HL-60 (cell line): ENCODE measurements at places on chromosomes 11 and 22.

DNA sequence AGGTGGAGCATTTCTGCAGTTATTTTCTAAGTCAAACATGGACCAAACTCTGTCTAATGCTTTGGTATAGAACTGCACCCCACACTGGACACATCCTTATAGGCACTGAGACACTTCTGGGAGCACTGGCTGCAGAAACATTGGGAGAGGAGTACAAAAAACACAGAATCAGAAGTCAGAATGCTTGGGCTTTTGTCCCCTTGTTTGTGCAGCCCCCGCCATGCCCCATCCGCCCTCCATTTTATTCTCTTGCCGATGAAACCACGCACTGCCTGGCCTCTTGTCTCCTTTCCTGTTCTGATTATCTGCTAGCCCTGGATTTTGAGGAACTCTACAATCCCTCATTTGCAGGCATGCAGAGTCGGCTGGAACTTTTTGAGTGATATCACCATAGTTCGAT lies 1201.2 kb downstream of the TBC1D22A start:
- no peak for DNase-seq

DNA sequence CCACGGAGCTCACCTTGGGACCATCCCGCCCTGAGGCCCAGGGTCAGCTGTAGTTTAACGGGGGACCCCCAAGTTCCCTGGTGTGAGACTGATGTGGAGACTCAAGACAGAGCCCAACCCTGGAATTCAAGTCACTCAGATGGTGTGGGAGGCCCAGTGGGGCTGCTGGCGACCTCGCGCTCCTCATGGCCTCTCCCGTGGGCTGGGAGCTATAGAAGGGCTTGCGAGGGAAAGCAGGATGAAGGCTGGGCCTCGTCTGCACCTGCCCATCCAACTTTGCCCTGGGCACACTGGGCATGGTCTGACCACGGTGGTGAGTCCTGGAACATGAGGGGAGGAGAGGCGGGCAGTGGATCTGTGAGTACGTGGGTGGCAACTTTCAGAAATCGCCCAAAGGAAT lies 13.6 kb upstream of the TTLL12 start:
- DNase-seq = no peak

GRCh38 chr22:38730411-38730871 lies 24.7 kb downstream of the GTPBP1 start:
- no peak for DNase-seq

DNA sequence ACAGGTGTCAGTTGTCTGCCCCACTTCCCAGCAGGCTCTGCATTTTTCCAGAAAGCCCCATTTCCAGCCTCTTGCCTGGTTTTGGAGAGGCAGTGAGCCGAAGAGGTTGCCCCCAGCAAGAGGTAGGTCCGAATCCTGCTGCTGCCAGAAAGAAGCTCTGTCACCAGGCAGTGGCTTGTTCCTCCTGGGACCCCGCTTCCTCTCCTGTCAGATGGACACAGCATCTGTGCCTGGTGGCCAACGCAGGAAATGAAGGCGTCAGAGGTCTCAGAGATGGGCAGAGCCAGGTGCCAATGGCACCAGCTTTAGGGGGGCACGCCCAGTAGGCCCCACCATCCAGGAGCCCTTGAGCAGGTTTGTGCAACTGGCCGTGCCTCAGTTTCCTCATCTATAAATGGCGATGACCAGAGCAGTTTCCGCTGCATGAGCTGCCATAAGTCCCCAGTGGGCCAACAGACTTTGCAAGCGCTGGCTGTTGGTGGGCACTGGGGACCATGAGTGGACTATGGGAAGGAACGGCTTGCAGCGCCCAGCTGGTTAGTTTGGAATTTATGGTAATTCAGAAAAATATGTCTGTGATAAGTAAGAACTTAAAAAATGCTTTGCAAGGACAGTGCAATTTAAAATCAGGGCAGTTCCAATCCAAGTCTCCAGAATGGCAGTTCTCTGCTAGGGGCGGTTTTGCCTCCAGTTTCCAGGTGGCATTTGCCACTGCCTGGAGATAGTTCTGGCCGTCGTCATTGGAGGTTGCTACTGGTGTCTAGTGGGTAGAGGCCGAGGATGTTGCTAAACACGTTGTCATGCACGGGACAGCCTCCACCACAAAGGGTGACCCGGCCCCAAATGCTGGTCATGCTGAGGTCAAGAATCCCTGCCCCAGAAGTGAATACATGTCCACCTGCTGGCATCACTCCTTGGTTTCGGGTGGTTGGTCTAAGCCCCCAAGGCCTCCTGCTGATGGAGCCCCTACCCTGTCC lies 2.3 kb upstream of the OSBPL5 start:
- no peak for DNase-seq

DNA sequence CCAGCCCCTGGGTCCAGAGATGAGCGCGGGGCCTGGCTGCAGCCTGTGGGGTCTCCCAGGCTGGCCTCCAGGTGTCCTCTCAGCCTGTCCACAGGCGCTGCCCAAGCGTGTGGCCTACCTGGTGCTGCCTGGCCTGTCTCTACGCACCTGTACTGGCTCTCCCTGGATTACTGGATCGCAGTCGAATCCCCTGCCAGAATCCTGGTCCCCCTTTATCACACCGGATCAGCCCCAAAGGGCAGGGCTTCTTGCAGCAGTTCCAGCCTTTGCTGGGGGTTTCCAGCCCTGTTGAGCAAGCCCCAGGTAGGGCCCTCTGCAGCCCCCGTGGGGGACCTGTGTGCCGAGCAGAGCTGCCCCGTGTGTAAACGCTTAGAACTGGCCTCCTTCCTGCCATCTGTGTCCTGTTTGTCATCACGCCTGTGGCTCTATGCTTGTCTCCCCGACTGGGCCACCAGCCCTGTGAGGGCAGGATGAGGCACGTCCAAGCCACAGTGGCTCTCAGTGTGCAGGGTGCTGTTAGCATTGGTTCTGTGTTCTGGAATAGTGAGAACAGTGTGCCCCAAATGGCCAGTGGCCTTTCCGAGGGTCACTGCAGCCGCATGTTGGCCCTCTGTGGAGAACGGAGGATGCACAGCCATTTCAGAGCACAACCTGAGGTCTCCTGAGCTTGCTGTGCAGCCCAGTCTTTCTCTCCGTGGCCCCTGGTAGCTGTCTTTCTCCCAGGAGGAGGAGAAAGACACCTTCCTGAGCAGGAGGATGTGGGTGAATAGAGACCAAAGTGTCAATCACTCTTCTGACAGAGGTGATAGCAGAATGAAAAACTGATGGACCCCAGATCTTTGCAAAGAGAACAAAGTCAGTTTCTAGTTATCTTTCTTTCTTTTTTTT lies 13.9 kb upstream of the TXNRD2 start:
- DNase-seq = no peak

- no peak for DNase-seq
Observed at GRCh38 chr11:10663365-10663764, 30.2 kb downstream of the IRAG1 start.

GRCh38 chr11:75107187-75107586 lies 10.5 kb upstream of the OR2AT4 start:
- DNase-seq = no peak

DNA sequence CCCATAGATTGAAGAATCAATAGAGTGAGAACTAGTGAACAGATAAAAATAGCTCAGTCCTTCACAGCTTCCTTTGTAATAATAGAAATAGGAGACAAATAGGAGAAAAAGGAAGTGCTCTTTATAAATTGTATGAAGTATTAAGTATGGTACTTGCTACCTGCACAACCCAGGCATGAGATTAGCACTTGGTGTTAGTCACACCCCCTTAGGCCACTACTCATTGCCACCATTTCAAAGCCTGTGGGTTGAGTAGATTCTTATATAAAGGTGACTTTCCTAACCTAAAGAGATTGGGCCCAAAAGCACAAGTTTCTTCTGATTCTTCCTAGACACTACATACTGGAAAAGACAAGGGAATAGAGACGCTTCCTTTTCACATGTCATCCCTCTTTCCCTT lies 37.7 kb upstream of the ADORA2A start:
- no peak for DNase-seq

- no peak for DNase-seq
Observed at GRCh38 chr22:33684087-33684486, 236.2 kb downstream of the LARGE1 start.

DNA sequence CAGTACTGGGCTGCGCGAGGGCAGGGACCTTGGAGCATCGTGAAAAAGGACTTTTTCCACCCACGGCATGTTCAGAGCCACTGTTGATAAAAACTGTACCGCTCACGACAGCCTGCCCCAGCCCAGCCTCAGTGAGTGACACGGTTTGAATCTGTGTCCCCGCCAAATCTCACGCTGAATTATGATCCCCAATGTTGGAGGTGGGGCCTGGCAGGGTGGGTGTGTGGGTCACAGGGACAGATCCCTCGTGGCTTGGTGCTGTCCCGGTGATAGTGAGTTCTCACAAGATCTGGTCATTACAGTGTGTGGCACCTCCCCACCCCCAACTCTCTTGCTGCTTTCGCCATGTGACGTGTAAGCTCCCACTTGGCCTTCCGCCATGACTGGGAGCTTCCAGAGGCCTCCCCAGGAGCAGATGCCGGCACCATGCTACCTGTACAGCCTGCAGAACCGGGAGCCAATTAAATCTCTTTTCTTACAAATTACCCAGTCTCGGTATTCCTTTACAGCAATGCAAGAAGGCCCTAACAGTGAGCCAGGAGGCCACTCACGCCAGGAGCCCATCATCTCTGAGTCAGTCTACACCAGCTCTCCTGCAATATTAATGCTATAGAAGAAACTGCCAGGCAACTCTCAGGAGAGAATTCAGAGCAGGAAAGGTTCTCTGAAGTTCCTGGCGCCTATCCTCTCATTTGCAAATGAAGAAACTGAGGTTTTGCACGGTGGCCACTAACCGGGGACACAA lies 1.3 kb downstream of the TOLLIP start:
- DNase-seq = no peak

GRCh38 chr11:116072601-116073410 lies 568.6 kb upstream of the CADM1 start:
- no peak for DNase-seq

DNA sequence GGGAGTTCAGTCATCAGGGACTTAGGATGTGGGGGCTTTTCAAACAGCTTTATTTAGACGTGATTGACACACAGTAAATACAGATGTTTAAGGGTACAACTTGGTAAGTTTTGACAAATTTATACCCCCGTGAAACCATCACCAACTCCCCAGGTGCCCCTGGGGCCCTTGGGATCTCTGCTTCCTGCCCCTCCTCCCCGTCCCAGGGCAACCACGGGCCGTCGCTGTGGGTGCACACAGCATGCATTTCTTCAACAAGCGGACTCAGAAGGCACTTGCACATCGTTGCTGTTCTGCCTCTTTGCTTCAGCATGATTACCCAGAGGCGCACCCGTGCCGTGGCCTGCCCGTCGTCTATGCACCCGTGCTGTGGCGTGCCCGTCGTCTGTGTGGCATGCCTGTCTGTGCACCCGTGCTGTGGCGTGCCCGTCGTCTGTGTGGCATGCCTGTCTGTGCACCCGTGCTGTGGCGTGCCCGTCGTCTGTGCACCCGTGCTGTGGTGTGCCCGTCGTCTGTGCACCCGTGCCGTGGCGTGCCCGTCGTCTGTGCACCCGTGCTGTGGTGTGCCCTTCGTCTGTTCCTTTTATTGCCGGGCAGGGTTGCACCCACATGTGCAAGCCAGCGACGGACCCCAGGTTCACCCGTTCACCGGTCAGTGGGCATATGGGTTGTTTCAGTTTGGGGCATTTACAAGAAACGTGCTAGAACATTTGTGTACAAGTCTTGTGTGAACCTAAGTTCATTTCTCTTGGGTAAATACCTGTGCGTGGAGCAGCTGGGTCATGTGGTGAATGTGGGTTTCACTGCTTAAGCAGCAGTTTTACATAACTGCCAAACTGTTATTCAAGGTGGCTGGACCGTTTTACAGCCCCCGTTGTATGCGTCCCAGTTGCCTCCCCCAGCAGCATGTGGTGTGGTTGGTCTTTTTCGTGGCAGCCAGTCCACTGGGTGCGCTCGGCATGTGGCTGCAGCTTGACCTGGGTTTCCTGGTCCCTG lies 8.3 kb downstream of the CD81 start:
- DNase-seq = no peak

GRCh38 chr11:69355346-69355940 lies 61.5 kb downstream of the MYEOV start:
- no peak for DNase-seq

- no peak for DNase-seq
Observed at GRCh38 chr22:27460591-27461347, 340.8 kb downstream of the MN1 start.
